ENCODE measurements at places on chromosomes 13 and 19.

DNA sequence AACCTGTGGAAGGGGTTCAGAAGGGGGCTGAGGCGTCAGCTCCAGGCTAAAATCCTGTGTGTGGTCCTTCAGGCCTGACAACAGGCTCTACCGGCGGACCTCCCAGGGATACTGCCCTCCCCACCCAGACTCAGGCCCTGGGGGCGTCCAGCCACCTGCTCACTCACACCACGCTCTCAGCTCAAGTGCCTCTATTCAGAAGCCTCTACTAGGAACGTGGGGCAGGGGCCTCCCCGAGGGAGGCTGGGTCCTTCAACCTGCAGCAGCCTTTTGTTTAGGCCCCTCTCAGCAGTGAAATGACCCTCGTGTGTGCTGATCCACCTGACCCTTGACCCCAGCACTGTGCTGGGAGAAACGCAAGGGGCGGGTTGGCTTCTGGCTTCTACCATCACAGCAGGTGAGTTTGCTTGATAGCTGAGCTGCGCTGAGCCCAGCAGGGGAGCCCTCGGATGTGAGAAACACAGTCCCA is 10.6 kb downstream of the PLPP2 start:
- no peak for DNase-seq

GRCh38 chr13:20991741-20992520 is 69.5 kb downstream of the LATS2 start:
- no peak for DNase-seq

GRCh38 chr13:26942184-26942583 is 181.6 kb upstream of the GPR12 start:
- no peak for DNase-seq

DNA sequence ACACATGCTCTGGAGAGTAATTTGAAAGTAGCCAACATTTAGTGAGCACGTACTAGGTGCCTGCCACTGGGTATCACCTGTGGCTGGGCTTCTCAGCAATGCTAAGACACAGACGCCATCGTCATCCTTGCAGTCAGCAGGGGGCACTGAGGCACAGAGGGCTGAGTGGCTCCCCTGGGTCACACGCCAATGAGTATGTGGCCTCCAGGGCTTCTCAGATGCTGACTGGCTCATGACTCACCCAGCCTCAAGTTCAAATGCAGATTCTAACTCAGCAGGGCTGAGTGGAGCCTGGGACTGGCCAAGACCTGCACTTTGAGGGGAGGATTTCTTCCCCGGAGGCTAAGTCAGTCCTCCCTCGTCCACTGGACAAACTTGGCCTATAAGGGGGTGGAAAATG is 115.1 kb upstream of the CACNA1A start:
- peak; percentile 52 for DNase-seq

- DNase-seq = no peak
Observed at GRCh38 chr13:46640843-46641242, 87.9 kb downstream of the LRCH1 start.

DNA sequence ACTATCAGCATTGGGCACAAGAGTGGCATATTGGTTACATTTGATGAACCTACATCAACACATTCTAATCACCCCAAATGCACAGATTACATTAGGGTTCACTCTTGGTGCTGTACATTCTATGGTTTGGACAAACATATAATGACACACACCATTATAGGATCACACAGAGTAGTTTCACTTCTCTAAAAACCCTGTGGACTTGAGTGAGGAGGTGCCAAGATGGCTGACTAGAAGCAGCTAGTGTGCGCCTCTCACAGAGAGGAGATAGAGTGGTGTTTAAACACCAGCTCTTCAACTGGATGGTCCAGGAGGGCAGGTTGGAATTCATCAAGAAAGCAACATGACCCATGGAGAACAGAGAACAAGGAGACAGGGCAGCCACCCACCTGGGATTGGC is 265.6 kb downstream of the TDRD3 start:
- DNase-seq = no peak

DNA sequence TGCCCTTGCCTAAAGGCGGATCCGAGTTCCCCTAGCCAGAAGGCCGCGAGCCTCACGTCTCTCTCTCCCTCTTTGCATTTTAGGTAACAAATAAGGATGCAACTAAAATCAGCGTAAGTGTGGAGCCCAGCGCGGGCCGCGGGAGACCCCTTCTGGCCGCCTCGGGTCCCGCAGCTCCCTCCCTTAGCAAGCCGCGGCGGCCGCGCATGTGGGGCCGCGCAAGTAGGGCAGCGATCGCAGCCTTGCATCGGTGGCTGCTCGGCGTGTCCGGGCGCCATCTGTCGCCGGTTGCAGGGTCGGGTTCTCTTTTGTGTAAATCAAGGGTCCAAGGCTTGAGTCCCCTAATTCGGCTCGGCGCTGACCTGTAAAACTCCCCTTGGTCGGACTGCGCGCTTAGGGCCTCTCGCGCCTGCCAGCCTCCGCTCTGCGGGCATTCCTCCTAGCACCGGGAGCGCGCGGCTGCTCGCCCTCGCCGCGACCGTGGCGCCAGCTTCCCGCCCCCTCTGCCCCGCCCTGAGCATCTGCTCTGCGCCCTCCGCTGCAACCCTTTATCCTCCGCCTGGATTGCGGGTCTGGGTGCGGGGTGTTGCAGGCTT is 2.7 kb downstream of the VSTM2B start:
- peak; percentile 77 for DNase-seq
